H9 (cell line): ENCODE measurements at places on chromosomes 12 and 14.

- DNase-seq, result no peak
These were observed 8.6 kb downstream of the TCP11L2 start for GRCh38 chr12:106311139-106311538.

DNA sequence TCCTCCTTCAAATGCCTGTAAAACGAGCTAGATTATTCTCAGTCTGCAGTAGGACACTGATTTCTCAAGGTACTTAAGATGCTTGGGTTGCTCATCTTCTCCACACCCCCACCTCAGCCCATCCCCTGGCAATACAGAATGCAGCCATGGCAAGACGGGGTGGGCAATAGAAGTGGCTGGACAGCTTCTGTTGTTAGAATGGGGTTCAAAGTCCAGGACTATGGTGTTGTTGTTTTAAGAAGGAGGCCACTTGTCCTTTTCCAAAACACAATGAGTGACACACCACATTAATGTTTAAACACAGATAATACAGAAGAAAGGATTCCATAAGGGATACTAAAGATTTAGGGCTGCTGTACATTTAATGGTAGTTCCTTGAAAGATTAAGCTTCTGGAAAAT is 188.9 kb upstream of the BCL2L14 start:
- no peak for DNase-seq

DNA sequence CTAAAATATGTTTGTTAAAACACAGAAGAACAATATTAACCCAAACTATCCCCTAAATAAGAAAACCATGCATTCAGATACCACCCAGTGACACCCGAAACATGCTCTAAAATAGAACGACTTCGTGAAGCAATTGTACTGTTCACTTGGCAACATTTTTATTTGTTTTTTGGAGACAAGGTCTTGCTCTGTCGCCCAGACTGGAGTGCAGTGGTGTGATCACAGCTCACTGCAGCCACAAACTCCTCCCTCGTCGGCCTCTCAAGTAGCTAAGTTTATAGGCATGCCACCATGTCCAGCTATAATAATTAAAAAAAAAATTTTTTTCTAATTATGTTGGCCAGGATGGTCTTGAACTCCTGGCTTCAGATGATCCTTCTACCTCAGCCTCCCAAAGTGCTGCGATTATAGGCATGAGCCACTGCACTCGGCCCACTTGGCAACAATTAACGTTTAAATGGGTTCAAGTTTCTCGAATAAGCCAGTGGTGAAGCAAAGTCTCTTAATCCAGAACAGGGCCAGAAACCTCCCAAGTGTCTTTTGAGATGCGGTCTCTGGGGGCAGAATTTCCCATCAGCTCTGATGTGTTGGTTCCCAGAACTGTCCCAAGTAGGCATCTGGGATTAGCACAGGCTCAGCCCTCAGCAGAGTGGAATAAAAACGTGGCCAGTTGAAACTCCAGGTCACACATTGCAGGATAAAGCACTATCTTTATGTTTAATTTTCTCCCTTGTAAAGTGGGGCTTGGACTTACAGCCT is 74.5 kb downstream of the TMCC3 start:
- peak; percentile 48 for DNase-seq

GRCh38 chr14:54652188-54652587 is 85.3 kb downstream of the SAMD4A start:
- peak; percentile 87 for DNase-seq

DNA sequence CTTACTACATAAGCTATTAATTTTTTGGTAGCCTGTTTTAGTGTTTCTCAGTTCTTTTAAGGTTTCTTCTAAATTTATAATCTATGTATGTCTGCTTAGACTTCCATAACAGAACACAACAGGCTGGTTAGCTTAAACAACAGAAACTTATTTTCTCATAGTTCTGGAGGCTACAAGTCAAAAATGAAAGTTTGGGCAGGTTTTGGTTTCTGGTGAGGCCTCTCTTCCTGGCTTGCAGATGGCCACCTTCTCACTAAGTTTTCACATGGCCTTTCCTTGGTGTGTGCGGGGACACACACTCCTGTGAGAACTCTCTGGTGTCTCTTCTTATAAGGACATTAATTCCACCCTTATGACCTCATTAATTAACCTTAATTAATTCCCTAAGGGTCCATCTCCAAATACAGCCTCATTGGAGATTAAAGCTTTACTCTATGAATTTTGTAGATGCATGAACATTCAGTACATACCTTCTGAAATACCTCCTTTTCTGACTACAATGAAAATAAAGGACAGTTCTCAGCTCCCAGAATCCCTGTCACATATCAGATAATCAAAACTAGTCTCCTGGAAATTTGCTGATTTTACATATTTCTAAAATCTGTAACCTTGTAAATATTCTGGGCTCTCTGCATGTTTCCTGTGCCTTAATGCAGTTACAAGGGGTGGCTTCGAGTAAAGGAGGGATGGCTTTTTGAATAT is 23.2 kb upstream of the BMAL2 start:
- no peak for DNase-seq

GRCh38 chr12:119354172-119354571 is 19.6 kb downstream of the CCDC60 start:
- no peak for DNase-seq

- DNase-seq, result no peak
These were observed 14.8 kb downstream of the KMT5A start for GRCh38 chr12:123398550-123399254.

GRCh38 chr14:86003998-86004397 is 474.1 kb downstream of the FLRT2 start:
- no peak for DNase-seq

DNA sequence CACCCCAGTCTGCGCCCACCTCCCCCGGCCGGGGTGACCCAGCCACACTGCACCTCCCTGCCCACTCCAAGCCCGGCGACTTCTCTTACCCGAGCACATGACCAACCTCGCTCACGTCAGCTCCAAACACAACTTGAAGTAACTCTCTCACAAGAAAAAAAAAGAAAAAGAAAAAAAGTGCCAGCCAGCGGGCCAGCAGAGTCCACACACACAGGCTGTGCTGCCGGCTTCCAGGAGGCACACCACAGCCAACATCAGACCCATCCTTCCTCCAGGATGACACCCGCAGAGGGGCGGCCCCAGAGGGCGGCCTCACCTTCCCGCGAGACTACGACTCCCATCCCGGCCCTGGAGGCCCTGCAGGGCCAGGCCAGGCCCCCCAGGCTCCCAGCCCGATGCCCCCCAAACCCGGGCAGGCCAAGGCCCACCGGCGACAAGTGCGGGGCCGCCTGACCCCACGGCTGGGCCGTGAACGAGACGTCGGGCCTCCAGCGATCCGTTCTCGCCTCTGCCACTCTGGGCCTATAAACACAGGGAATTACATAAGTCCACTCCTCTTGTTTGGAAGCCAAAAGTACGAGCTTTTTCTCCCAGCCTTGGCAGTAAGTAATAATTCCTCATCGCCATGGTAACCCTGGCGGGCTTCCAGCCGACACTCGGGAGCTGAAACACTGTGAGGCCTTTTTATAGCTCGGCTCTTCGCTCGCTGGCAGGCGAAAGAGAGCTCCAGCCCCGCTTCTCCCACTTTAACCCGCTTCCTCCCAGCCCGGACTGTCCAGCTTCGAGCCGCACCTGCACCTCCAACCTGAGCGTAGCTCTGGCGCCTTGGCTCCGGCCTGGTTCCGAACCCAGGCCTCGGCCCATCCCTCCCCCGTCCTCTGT is 49.1 kb downstream of the NCOR2 start:
- no peak for DNase-seq

DNA sequence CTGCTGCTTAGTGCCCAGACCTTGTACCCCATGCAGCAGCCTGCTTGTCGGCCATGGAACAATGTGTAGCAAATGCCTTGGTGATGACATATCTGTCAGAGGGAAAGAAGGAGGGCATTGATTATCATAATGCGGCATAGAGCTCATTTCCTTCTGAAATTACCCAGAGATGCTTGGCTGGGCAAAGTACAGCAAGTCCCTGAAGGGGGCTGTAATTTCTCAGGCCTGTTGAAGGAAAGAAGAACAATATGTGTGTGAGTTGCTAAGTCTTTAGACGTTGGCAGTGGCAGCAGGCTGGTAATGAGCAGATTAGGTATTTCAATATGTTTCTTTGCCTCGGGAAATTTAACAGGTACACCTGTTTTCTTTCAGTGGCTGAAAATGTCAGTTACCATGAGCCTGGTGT is 128.6 kb downstream of the CRADD start:
- DNase-seq, result no peak

- DNase-seq, result no peak
These were observed 44.9 kb downstream of the FOS start for GRCh38 chr14:75323571-75323970.

DNA sequence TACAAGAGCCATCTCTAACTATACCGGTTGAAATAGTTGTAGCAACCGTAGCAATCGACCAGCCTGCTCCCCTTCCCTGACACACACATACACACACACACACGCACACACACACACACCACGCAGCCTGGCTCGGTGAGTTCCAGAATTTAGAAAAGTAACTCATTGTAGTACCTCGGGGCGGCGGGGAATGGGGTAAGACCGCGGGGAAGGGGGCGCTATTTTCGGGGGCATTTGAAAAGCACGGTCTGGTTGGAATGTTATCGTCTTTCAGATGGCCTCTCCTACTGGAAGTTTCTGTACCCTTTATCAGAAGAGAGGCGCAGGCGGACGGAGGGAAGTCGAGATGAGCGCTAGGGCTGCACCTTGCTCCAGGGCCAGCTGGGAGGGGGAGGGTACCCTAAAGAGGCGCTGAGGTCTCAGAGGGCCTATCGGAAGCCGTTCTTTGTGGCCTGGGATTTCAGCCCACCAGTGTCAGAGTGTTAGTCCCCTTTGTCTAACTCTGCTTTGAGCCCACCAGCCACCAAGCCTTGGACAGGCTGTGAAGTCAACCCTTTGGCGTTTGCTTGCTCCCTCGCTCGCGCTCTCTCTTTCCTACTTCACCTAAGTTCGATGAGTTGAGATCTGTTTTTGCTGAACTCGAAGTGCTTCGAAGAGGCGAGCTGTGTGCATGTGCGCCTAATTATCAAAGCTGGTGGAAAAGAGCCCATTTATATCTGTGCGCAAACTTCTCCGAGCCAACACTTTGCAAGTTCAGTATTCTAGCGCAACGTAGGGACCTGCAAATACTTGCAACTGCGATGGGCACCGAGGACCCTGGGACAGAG is 837 bp downstream of the COL2A1 start:
- DNase-seq, result peak; percentile 49

GRCh38 chr12:30696103-30696408 is 387 bp upstream of the IPO8 start:
- DNase-seq, result no peak

DNA sequence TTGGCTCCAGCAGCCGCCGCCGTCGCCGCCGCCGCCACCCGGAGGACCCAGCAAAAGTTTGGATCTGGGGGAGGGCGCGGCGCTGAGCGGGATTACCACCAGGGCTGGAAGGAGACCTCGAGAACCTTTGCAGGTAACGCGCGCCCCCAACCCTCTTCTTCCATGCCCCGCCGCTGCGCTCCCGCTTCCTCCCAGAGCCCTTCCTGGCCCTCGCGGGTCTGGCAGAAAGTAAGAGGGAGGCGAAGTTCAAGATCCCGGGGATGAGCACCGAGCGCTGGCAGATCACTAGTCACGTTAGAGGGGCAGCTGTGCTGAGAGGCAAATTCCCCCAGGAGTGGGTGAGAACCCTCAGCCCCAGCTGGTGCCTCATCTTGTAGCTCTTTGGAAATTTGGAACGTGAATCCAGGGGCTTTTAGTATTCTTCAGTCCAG is 3.9 kb downstream of the FLRT2 start:
- DNase-seq, result peak; percentile 53

GRCh38 chr12:125122668-125123067 is 57.4 kb downstream of the AACS start:
- DNase-seq, result peak; percentile 79

GRCh38 chr14:58331111-58331510 is 32.8 kb downstream of the ARID4A start:
- DNase-seq, result peak; percentile 50

- DNase-seq, result no peak
These were observed 37.5 kb downstream of the EID3 start for GRCh38 chr12:104340925-104341611.

DNA sequence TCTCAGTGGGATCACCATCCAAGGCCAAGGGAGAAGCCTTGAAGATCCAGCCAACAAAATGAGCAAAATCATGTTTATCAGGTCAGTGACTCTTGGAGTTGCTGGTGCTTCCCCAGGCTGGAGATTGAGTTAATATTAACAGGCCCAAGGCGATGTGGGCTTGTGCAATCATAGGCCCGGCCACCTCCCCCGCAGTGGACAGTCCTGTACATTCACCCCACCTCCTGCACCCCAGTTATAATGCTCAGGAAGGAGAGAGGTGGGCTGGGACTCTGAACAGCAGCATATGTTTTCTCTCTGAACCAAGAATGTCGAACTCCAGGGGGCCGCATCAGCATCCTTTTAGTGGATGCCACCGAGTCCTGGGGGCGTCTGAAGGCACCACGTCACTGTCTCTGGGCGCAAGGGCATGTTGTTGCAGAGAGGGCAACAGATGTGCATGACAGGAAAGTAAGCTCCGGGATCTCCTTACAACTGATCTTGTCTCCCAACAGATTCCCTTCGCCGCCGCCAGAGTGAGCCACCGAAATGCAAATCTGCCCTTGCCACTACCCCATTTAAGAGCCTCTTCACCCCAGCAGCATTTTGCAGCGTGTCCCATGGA is 32.2 kb upstream of the SERPINA6 start:
- DNase-seq, result peak; percentile 71

DNA sequence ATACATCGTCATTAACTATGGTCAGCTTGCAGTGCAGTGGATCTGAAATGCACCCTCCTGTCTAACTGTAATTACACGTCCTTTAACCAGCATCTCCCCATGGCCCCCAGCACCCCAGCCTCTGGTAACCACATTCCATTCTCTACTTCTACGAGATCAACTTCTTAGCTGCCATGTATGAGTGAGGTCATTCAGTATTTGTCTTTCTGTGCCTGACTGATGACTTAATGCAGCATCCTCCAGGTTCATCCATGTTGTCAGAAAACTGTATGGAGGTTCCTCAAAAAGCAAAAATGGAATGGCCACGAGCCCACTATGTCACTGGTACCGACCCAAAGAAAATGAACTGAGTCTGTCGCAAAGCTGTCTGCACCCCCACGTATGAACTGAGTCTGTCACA is 107.3 kb downstream of the RIMBP2 start:
- DNase-seq, result no peak

- no peak for DNase-seq
These were observed 99.1 kb upstream of the CCND2 start for GRCh38 chr12:4174417-4174816.

GRCh38 chr14:52014601-52015267 is 25.4 kb downstream of the RTRAF start:
- DNase-seq, result no peak

DNA sequence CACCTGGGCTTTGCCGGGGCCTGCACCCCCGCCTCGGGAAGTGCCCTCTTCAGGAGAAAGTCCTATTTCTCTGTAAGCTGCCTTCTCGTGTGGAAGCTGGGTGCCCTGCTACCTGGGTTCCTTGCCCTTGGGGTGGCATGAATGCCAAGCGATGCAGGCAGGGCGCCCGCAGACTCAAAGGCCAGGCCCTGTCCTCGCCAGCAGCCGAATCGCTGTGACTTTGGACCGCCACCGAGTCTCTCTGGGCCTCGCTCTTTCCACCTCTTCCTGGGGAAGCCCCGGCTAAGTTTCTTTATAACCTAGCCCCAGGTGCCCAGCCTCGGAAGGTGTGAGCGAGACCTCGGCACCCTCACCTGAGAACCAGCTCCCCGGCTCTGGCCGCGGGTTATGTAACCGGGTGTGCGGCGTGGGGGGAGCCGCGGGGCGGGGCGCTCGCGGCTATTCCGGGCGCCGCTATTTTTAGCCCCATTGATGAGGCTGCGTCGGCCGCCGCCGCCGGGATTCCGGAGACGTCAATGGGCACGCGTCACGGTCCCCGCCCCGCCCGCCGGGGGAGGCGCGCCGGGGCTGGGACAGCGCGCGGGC is 14.6 kb upstream of the NR4A1 start:
- peak; percentile 78 for DNase-seq

- peak; percentile 80 for DNase-seq
These were observed 200.2 kb upstream of the RBM19 start for GRCh38 chr12:114166362-114166761.

GRCh38 chr12:15770021-15770420 is 19.2 kb downstream of the EPS8 start:
- DNase-seq, result no peak
